ENCODE measurements at places on chromosomes 16 and 17. TPM values are rescaled to one million over a fixed set of nuclear protein-coding genes. Genes with fewer than 3 reads are reported as not detected.
A peak's percentile ranks its signal among the peaks of the same experiment; 100 is the strongest.

- H3K4me3 ChIP-seq = no peak overlapping the region
- no peaks in the 10 kb centered on the region for H3K27me3 ChIP-seq
- no peak overlapping the region for H3K27ac ChIP-seq
- peak; percentile 35 for DNase-seq
Measured at GRCh38 chr16:68287276-68288251, 23.2 kb downstream of the SLC7A6OS start.

DNA sequence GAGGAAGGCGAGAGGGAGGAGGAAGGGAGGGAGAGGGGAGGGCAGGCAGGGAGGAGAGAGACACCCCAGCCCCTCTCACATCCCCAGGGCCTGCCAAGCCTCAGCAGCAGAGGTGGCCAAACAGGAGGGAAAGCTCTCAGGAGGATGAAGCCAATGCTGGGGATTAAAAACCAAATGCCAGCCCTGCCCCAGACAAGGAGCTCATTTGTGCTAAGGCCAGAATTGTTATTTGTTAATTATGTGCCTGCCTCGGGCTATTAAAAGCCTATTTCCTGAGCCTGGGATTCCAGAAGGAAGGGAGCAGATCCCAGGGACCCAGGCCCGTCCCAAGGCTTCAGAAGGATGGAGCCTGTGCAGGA lies 27.9 kb upstream of the GINS2 start:
- no peaks in the 10 kb centered on the region for H3K4me1 ChIP-seq
- H3K27ac ChIP-seq = no peak overlapping the region
- H3K27me3 ChIP-seq = no peaks in the 10 kb centered on the region

DNA sequence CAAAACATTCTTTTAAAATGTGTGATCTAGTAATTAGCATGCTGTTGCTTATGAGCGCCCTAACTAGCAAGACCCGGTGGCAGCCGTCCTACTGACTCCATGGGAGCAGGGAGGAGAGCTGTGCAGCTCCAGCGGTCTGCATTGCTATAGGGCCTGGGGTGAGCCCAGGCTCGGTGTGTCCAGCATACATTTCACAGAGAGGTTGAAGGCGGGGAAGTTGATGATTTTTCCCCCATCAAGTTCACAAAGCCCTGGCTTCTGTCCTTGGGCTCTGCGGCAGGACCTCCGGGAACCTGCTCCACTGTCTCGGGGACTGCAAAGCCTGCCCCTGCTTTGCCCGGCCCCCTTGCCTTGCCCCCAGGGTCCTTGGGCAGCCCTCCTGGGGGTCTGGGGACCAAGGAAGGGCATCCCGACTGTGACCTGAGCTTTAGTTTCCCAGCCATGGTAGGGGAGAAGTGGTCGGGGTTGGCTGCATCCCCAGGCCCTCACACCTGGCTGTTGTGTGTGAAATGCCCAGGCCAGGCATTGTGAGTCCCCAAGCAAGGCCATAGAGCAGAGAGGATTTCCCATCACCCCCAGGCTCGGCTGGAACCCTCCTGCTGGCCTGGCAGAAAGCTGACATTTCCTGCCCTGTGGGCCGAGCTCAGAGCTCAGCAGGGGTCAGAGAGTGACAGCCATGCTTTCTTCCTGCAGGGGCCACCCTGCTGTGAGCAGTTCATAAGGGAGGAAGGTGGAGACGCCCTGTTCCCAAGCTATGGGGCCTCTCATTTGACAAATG lies 24.8 kb downstream of the KCNJ12 start:
- H3K27me3 ChIP-seq = no peaks in the 10 kb centered on the region
- H3K27ac ChIP-seq = no peak overlapping the region
- DNase-seq = no peak
- H3K4me1 ChIP-seq = no peaks in the 10 kb centered on the region

DNA sequence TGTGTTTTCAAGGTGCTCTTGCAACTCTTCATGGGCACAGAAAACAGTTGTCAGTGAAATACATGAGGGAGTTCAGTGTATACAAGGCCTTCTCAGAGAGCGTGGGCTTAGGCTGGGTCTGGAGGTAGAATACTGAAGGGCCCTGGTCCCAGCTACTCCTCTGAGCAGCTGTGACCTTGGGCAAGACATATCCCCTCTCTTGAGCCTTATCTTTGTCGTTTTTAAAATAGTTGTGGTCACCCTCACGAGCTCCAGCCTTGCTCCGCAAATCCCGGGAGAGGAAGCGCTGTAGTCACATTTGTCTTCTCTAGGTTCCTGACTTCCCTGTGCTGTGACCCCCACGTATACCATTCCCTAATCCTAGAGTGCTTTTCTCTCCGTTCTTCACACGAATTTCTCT lies 3.6 kb downstream of the ZNRF1 start:
- no peak overlapping the region for H3K27ac ChIP-seq
- no peak for DNase-seq
- H3K4me1 ChIP-seq = peaks cover 1% of the 10 kb centered on the region
- no peak overlapping the region for H3K4me3 ChIP-seq

DNA sequence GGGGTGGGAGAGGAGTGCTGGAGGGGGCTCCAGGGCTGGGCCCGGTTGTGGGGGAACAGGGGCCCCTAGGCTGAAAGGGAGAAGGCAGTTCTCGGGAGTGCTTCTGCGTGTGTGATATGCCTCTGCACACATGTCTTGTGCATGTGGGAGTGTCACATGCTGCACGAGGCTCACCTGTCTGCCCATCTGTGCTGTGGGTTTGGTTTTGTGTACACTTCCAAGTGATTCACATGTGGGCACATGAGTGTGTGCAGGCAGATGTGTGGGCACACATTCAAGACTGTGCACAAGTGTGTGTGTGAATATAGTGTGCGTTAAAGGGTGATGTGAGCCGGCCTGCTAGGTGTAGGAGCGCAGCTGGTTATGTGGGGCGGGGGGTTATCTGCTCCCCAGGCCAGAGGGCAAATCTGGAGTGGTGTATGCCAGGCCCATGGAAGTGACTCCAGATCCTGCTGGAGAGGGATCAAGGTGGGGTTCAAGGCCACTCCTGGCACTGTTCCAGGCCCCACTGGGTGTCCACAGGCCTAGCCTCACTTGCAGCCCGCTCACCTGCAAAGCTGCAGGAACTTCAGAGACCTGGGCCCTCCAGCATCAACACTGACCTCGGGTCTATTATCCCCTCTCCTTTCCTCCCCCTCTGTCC lies 3.8 kb upstream of the BAHCC1 start:
- H3K27me3 ChIP-seq = no peaks in the 10 kb centered on the region
- H3K36me3 ChIP-seq = no peaks in the 10 kb centered on the region
- H3K4me1 ChIP-seq = peaks cover 24% of the 10 kb centered on the region
- DNase-seq = peak; percentile 81
- peak overlapping the region; percentile 69 for H3K4me3 ChIP-seq

The KCNH6 gene
- not detected for total RNA-seq

The SLC6A2 gene
- not detected for total RNA-seq

DNA sequence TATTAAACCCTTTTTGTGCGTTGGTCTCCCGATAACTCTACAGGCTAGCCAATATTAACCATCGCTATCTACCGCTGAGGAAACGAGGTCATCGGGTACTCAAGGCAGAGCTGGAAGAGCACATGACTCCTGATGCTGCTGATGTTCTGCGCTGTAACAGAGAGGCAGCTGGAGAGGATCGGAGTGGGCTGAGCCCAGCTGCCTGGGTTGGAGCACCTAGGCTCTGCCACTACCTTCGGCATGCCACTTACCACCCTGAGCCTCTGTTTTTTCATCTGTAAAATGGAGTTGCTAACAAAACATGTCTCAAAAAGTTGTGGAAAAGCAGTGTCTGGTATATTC lies 432 bp upstream of the SLC46A1 start:
- peak overlapping the region; percentile 88 for H3K4me3 ChIP-seq
- no peak overlapping the region for H3K27ac ChIP-seq
- no peaks in the 10 kb centered on the region for H3K27me3 ChIP-seq
- DNase-seq = no peak
- H3K4me1 ChIP-seq = peaks cover 7% of the 10 kb centered on the region
- H3K36me3 ChIP-seq = no peaks in the 10 kb centered on the region

The PRAC2 gene
- not detected for total RNA-seq

GRCh38 chr17:50260501-50260911 lies 13.8 kb upstream of the TMEM92 start:
- DNase-seq = peak; percentile 37
- H3K4me3 ChIP-seq = no peak overlapping the region
- peaks cover 29% of the 10 kb centered on the region for H3K4me1 ChIP-seq
- no peaks in the 10 kb centered on the region for H3K36me3 ChIP-seq

DNA sequence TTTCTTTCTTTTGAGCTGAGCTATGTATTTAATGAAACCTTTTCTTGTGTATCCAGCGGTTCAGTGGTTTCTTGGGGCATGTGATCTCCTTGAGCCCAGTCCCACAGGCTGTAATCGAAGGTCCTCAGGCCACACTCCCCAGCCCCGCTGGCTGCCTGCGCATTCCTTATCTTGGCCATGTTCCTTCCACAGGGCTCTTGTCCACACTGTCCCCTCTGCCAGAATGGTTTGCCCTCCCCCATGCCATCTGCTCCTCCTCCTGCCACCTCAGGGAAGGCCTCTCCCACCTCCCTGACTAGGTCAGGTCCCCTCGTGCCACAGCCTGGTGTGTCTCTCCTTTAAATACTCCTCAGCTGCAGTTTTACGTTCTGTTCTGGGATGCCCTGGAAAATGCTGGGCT lies 12.1 kb upstream of the NLRC5 start:
- H3K27me3 ChIP-seq = no peaks in the 10 kb centered on the region
- no peaks in the 10 kb centered on the region for H3K36me3 ChIP-seq
- DNase-seq = no peak

The SOST gene
- total RNA-seq = not detected

- DNase-seq = no peak
- no peak overlapping the region for H3K27ac ChIP-seq
- no peaks in the 10 kb centered on the region for H3K4me1 ChIP-seq
- H3K4me3 ChIP-seq = no peak overlapping the region
Measured at GRCh38 chr17:74514632-74515334, 16.5 kb downstream of the CD300LB start.

GRCh38 chr17:17440010-17440843 lies 36.6 kb upstream of the MED9 start:
- no peaks in the 10 kb centered on the region for H3K27me3 ChIP-seq
- H3K4me3 ChIP-seq = no peak overlapping the region
- DNase-seq = no peak
- H3K27ac ChIP-seq = no peak overlapping the region
- no peaks in the 10 kb centered on the region for H3K4me1 ChIP-seq
- no peaks in the 10 kb centered on the region for H3K36me3 ChIP-seq

DNA sequence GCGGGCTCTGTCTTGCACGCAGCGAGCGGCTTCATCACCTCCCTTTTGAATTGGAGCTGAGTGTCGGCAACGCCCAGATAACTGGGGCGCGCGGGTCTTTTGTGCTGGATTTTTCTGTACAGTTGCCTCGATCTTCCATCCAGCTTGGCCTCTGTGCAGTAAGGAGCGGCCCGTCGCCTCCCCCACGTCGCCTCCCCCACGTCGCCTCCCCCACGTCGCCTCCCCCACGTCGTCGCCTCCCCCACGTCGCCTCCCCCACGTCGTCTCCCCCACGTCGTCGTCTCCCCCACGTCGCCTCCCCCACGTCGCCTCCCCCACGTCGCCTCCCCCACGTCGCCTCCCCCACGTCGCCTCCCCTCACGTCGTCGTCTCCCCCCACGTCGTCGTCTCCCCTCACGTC lies 15.7 kb upstream of the PRR35 start:
- no peak for DNase-seq
- no peak overlapping the region for H3K4me3 ChIP-seq
- H3K27ac ChIP-seq = no peak overlapping the region
- H3K27me3 ChIP-seq = no peaks in the 10 kb centered on the region
- no peaks in the 10 kb centered on the region for H3K36me3 ChIP-seq
- peaks cover 3% of the 10 kb centered on the region for H3K4me1 ChIP-seq

DNA sequence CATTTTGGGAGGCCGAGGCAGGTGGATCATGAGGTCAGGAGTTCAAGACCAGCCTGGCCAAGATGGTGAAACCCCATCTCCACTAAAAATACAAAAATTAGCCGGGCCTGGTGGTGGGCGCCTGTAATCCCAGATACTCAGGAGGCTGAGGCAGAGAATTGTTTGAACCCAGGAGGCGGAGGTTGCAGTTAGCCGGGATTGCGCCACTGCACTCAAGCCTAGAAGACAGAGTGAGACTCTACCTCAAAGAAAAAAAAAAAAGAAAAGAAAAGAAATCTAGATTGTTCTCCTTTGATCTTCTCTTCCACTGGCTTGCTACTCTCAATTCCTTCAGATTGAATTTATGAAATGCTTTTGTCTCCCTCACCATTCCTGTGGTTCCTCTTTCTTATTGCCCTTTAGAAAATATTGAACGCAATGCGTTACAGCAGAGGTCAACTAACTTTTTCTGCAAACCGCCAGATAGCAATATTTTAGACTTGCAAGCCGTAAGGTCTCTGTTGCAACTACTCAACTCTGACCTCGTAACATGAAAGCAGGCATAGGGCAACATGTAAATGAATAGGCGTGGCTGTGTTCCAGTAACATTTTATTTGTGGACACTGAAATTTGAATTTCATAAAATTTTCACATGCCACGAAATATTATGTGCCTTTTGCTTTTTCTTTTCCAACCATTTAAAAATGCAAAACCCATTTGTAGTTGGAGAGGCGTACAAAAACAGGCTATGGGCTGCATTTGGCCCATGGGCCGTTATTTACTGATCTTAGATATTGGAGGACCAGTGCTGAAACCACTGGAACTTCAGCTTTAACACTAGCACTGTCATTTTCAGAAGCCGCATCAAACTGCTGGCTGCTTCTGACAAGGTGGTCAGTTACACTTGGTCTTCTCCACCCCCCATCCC lies 24.8 kb downstream of the PITPNC1 start:
- DNase-seq = no peak
- no peaks in the 10 kb centered on the region for H3K27me3 ChIP-seq
- H3K4me3 ChIP-seq = no peak overlapping the region
- H3K27ac ChIP-seq = no peak overlapping the region

The SLC5A11 gene
- not detected for total RNA-seq

DNA sequence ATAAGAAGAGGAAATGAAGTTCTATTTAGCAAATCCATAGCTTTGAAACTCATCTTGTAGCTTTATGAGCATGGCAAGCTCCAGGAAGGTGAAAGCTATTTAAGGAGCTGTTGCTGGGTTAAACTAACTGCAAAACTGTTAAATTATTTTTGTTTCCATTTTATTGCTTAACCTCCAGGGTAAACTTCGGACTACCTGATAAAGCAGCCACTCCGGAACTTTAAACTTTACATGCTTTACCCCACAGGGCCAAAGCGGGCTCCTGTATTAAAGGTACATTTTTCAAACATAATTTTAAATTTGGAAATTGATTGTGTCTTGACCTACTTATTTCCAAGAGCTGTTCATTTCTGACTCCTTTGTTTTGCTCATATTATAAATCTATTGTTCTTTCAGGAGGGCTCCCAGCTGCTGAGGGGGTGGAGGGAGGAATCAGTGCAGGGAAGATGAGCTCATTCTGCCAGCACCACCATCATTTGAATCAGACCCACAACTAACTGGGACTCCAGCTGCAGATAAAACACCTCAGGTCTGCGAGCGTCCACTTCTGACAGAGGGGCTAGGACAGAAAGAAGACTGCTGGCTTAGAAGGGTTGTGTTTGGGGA lies 157.9 kb downstream of the IRX3 start:
- H3K4me1 ChIP-seq = no peaks in the 10 kb centered on the region
- H3K4me3 ChIP-seq = no peak overlapping the region
- H3K36me3 ChIP-seq = no peaks in the 10 kb centered on the region
- H3K27ac ChIP-seq = no peak overlapping the region
- no peak for DNase-seq
